H9 (cell line): ENCODE measurements at places on chromosomes 4 and X. TPM values are rescaled to one million over a fixed set of nuclear protein-coding genes. Genes with fewer than 3 reads are reported as not detected.
A peak's percentile ranks its signal among the peaks of the same experiment; 100 is the strongest.

DNA sequence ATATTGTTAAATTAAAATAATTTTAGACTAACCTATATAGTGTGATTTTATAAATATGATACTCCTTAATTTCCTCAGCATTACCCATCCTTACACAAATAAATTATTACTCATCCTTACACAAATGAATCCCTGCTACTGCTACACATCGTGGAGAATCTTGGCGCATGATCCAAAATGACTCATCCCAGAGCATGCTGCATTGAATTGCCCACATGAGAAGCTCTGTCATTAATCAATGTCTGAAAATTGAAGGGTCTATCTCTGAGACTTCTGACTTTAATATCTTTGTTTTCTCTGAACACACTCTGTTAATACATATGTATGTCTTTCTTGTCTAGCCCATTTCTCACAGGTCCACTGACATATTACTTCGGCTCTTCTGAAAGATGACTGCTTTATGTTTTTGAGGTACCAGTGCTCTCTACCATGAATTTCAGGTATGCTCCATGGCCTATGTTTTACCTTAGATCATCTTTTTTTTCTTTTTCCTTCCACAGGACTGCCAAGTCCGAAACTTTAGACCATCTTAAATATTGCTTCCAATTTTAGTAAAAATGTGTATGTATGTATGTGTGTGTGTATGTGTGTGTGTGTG is 15.7 kb upstream of the DUSP21 start:
- H3K27me3 ChIP-seq = no peaks in the 10 kb centered on the region
- peaks cover 2% of the 10 kb centered on the region; the same call in 2 of the 3 replicates for H3K36me3 ChIP-seq
- DNase-seq = no peak
- H3K4me3 ChIP-seq = no peak overlapping the region

DNA sequence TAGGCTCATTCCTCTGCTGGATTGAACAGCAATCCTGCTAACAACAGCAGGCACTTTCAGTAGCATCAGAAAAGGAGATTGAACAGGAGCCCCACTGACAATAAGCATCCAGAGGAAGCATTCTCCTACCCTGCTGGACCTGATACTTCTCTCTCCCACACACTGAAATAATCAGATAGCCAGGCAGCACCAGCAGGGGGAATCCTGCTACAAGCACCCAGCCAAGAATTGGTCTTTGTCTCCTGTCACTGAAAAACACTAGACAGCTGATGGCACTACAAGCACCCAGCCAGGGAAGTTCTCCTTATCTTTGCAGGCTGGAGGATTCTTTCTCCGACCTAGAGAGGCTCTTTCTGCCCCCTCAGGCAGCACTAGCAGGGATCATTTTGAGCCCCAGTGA is 444.3 kb upstream of the GRIA3 start:
- no peaks in the 10 kb centered on the region for H3K27me3 ChIP-seq
- no peaks in the 10 kb centered on the region for H3K4me1 ChIP-seq
- no peak overlapping the region for H3K4me3 ChIP-seq
- 0 out of 2 replicates have a peak, but pooled peaks cover 6% of the 10 kb centered on the region for H3K36me3 ChIP-seq

- H3K27me3 ChIP-seq = no peaks in the 10 kb centered on the region
- no peak for DNase-seq
- H3K4me1 ChIP-seq = no peaks in the 10 kb centered on the region
- H3K4me3 ChIP-seq = no peak overlapping the region
These were observed 407.9 kb downstream of the HNRNPD start for GRCh38 chr4:81965911-81966310.

DNA sequence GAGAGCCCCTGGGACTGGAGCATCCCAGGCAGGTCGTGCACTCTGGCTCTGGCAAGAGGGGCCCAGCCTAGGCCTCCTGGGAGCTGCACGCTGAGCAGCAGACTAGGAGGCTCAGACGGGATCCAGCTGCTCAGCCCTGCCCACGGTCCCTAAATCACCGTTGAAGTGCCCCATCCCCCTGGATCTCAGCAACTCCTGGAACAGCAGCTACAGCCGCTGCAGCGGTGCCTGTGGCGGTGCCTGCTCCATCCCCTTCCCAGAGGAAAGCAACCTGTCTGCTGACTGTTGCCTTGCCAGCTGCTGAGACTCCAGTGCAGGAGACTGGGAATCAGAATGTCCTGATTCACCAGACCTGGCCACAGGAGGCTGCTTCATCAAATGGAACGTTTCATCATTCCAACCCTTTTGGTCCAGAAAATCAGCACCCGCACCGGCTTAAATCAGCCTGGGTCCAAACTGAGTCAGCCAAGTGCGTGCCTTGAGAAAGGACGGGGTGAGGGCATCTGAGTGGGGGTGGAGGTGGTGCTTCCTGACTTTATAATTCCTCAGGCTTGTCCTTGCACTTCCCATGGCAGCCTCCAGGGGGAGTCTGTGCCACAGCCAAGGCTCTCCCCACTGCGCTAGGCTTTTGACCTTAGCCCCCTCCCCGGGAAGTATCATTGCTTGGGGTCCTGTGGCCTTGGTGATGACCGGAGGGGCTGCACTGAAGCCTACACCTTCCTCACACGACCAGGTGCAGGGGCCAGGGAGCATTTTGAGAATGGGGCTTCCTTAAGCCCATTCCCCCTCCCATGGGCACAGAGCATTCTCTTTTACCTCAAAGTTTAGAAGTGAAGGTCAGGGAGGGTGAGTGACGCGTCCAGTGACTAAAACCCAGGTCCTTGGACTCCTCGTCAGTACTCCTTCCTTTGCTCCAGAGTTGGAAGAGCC is 6.5 kb downstream of the ZNF185 start:
- H3K4me1 ChIP-seq = no peaks in the 10 kb centered on the region
- no peak overlapping the region; the same call in 1 of the 2 replicates for H3K4me3 ChIP-seq
- no peaks in the 10 kb centered on the region for H3K27me3 ChIP-seq
- no peak overlapping the region for H3K27ac ChIP-seq
- DNase-seq = peak; percentile 70
- peaks cover 9% of the 10 kb centered on the region for H3K36me3 ChIP-seq

Gene ANOS1
- 51.0 and 54.9 TPM in 2 replicates for total RNA-seq

Gene ZFP92
- total RNA-seq = 0.66 and 0.68 TPM in 2 replicates

Gene GUCY1B1
- total RNA-seq = 0.50 and 0.59 TPM in 2 replicates

Gene VCX3A
- 0.28 and 0.35 TPM in 2 replicates for total RNA-seq
